Activated naive CD4-positive, alpha-beta T cell (primary cell): ENCODE measurements at places on chromosomes 12 and 14.
A peak's percentile ranks its signal among the peaks of the same experiment; 100 is the strongest.

- no peak for DNase-seq
Measured at GRCh38 chr12:129670256-129670920, 233.4 kb downstream of the TMEM132D start.

DNA sequence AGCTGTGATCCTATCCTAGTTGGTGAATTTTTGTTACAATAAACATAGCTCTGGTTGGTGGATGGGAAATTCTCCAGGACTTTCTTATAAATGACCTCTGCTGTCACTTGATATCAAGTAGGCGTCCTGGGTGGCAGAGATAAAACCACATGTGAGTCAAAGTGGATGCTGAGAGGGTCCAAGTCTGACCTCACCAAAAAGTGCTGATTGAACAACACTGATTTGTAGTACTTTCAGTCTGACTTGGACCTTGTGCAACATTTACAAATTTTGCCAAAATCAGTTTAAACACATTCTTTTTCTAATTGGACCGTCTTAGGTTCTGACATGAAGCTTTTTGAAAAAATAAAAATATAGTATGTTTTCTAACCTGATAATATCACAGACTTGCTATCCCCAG is 585.6 kb downstream of the GALC start:
- no peak for DNase-seq

DNA sequence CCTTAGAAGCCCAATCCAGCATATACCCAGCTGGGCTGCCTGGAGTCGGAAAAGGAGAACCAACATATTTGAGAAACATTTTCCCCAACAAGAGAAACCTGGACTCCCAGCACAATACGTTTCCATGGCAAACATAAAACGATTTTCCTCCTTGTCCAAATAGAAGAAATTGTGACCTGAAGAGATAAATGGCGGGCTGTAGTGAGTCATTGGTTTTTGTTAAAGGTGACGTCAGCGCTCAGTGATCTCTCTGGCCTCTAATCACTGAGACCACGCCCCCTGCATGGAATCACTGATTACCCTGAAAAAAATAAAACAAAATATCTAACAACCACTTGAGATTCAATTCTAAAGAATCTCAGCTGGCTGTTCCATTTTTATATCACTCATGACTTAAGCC is 6.0 kb downstream of the CCDC60 start:
- no peak for DNase-seq

DNA sequence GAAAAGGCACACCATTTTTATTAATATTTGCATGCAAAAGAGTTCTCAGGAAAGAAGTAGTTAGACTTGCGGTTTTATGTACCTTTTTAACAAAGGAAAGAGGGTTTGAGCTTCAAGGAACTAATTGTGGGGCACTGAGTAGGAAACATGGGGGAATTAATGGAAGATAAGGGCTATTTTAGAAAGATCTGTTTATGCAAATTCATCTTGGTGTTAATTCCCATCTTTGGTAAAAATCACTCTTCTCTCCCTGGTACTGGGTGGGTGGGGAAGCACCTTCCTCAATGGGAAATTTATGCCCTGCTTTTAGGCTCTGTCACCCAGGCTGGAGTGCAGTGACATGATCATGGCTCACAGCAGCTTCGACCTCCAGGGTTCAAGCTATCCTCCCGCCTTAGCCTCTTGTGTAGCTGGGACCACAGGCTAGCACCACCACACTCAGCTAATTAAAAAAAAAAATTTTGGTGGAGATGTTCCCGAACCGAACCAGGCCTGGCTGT is 30.1 kb upstream of the RESF1 start:
- no peak for DNase-seq

GRCh38 chr14:73333031-73333430 is 95.7 kb downstream of the PAPLN start:
- no peak for DNase-seq

GRCh38 chr12:62194616-62195015 is 65.6 kb upstream of the USP15 start:
- DNase-seq, result no peak

DNA sequence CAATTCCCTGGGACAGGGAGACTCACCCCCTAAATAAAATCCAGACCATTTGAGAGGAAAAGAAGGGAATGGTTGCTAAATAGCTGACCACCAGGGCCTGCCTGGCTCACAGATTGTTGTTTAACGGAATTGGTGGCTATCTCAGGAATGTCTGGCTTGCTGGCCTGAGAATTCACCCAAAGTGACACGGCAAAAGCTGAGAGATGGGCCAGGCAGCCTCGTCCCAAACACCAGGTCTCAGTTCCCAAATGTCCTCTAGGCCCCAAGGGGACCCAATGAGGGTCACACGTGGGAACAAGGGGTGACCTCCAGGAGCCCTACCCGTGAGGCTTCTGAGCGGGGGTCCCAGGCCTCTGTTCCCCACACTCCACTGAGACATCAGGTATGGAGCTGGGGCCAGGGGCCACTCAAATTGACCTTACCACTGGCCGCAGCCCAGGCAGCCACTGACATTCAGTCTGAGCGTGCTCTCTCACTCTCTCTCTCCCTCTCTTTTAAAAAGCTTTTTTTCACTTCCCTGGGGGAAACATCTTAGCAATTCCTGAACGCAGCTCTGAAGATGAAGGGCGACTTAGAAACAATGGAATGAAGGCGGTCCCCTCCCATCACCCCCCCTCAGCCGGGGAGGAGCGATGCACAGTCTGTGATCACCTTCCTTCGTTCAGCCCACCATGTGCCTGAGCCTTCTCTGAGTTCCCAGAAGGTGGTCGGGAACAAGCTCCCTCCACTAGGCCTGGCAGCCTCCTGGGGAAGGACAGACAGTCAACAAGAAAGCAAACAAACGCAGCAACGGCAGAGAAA is 131.2 kb downstream of the SCARB1 start:
- no peak for DNase-seq

GRCh38 chr12:103043531-103044486 is 86.3 kb downstream of the ASCL1 start:
- no peak for DNase-seq

GRCh38 chr12:8742501-8742900 is 44.7 kb downstream of the RIMKLB start:
- no peak for DNase-seq

DNA sequence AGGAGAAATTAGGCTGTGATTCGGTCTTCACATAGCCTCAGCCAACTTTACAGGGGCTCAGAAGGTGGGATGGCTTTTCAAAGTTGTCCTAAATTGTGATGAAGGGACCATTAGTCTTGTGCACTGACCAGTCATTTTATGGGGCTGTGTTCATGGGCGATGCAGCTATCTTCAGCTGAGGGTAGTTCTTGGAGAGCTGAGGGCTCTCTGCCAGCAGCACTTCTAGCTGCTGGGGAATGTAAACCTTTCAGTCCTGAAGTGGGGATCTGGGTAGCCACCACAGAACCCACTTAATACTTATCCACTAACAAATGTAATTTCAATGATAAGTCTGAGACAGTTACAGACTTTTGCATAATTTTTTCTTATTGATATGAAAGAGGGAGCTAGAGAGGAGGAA is 270.6 kb downstream of the AEBP2 start:
- no peak for DNase-seq

DNA sequence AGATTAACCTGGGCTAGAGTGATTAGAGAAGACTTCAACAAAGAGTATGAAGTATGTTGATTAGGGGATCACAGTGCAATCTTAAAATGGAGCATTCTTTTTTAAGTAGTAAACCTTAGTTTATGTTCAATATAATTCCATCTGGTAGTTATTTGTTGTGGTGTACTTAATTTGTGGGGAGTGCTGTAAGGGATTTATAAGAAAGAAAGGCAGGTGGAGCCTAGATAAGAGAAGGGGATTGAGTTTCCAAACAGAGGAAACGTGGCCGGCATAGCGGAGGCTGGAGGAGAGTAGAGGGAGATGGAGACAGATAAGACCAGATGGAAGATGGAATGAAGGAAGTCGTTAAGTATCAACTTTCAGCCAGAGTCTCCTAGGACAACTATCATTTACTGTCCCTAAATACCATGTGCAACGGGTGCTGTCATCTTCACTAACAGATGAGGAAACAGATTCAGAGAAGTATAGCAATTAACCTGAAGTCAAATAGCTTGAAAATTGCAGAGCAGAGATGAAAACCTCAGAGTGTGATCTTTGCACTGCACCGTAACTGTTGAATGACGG is 38.1 kb downstream of the GOLGA5 start:
- no peak for DNase-seq

GRCh38 chr14:75370416-75371205 is 57.2 kb upstream of the JDP2 start:
- DNase-seq, result no peak

- peak; percentile 10 for DNase-seq
Measured at GRCh38 chr14:89621009-89621421, 204.0 kb upstream of the FOXN3 start.

DNA sequence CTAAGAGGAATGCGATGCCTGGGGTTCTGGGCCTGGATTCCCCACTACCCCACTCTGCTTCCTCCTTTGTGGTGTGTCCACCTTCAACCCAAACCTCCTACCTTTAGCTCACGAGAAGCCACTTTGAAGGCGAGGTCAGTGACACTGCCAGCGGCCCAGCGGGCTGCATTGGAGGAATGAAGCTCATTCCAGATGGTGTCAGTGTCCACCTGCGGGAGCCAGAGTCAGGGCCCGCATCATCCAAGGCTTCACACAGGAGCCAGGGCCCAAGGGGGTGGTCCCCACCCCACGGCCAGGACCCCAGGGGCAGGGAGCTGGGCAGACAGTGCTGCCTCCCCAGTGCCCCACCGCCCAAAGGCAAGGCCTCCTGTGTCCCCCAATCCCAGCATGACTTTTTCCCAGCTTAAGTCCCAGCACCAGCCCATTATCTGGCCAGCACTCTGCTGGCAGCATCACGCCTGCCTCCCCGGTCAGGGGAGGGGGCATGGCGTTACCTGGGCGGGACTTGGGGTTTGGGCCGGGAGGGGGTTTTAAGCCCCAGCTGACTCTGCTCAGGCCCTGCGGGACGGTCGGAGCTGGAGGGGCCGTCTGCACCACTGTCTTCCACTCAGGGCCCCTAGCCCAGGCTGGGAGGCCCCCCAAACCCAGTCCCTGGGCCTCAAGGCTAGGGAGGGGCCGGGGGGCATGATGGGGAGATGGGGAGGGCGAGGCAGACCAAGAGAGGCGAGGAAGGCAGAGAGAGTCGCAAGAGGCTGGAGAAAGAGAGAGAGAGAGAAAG is 16.9 kb downstream of the SLC48A1 start:
- no peak for DNase-seq

DNA sequence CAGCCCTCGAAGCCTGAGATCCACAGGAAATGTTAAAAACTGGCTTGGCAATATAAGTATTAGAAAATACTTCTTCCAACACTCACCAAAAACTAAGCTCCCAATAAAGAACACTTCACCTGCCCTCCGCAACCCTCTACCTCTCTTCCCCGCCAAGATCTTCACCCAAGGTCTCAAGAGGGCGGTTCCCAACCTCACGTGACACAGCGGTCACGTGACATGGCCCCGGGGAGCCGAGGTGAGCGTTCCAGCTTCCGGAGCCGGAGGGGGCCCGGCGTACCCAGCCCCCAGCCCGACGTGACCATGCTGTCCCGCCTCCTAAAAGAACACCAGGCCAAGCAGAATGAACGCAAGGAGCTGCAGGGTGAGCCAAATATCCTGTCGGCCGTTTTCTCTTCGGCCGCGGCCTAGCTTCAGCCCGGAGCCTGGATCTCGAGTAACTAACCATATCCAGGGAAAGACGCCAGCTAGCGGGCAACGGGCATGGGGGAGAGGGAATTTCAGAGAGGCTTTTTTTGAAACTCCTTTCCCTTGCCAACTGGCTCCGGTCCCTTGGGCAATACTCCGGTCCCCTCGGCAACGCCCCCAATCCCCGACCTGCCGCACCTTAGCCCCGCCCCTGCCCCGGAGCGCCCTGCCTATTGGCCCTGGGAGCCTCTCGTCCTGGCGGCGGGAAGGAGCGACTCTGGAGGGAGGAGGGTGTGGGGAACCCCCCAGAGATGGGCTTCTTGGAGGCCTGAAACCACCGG is at the start of gene BLOC1S1:
BLOC1S1 (plus strand) TSS at position 214 of the 749 bp plus-strand sequence; CDS start at position 220, 6 bp downstream.
- peak; percentile 87 for DNase-seq

DNA sequence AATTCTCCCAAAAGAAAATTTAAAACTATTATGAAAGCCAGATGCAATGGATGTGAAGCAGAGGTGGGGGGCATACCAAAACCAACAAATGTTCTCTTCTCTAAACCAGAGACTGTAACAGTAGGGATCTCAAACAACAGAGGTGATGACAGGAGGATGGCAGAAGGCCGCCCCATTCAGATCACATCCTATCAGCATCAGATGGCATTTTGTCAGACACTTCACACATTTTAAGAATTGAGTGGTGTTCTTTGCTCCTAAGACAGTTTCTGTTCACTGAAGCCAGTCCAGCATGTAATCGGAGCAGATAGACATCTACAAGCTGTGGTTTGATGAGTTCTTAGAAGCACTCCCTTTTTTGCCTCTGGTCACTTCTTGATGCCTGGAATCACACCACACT is 59.6 kb upstream of the SRRM4 start:
- DNase-seq, result no peak

DNA sequence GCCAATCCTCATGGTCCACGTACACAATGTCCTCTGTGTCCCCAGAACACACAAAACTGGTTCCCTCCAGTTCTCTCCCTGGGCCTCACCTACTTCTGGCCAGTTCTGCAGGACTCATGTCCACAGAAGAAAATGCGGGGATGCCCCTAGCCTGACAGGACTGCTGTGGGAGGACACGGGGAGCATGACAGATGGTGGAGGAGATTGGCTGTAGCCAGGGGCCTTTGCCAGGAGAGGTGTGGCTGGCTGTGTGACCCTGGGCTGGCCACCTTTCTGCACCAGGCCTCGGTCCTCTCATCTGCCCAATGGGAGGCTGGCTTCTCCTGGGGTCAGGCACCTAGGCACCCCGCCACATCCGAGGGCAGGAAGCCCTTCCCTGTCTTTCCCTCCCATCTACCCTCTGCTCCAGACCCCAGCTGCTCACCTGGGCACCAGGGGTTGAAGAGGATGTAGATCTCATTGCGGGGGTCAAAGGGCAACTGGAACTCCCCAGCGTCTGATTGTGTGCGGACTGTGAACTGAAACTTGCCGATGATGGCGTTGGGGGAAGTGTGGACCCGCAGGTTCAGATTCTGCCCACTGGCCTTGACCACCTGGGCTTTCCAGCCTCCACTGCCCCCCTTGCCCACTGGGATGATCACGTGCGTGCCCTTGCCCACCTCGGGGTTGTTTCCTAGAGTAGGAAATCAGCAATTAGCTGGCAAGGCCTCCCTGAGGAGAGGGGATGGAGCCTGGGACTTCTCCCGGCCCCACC is 2.8 kb downstream of the TGM1 start:
- no peak for DNase-seq

- no peak for DNase-seq
Measured at GRCh38 chr12:100987552-100988521, 193.3 kb downstream of the ANO4 start.

DNA sequence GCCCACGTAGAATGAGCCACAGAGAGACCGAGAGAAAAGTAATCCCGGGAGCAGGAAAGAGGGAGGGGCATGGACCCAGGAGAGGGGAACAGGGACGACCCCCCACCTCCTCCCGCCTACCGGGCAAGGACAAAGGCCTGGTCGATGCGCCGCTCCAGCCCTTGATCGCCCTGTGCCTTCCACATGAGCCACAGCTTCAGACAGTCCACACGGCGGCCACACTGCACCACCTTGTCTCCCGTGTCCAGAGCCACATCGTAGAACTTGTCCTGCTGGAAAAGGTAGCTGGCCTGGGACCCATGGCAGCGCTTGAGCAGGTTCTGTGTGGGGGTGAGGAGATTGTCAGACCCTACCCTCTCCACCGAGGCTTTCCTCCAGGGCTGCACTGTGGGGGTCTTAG is 20.5 kb upstream of the ZNF740 start:
- DNase-seq, result no peak
